WTC11 (cell line): ENCODE measurements at places on chromosomes 16 and 17. TPM values are rescaled to one million over a fixed set of nuclear protein-coding genes. Genes with fewer than 3 reads are reported as not detected.
A peak's percentile ranks its signal among the peaks of the same experiment; 100 is the strongest.

DNA sequence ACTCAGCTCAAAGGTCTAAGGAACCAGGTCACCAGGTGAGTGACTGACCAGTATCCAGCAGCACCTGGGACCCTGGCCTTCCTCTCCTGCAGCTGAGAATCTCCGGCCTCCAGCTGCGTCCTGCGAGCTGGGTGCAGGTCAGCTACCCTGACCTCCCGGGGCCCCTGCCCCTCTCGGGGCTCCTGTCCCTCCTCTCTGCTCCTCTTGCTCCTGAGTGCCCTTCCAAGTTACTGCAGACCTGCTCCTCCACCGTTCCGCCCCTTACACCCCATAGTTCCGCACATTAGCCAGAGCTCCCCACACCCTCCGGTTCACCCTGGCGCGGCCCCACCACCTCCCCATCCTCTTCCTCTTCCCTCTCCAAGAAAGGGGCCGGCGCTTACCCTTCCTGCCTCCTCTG lies 10.6 kb downstream of the FOXJ1 start:
- peaks cover 22% of the 10 kb centered on the region for H3K27me3 ChIP-seq
- DNase-seq, result no peak

DNA sequence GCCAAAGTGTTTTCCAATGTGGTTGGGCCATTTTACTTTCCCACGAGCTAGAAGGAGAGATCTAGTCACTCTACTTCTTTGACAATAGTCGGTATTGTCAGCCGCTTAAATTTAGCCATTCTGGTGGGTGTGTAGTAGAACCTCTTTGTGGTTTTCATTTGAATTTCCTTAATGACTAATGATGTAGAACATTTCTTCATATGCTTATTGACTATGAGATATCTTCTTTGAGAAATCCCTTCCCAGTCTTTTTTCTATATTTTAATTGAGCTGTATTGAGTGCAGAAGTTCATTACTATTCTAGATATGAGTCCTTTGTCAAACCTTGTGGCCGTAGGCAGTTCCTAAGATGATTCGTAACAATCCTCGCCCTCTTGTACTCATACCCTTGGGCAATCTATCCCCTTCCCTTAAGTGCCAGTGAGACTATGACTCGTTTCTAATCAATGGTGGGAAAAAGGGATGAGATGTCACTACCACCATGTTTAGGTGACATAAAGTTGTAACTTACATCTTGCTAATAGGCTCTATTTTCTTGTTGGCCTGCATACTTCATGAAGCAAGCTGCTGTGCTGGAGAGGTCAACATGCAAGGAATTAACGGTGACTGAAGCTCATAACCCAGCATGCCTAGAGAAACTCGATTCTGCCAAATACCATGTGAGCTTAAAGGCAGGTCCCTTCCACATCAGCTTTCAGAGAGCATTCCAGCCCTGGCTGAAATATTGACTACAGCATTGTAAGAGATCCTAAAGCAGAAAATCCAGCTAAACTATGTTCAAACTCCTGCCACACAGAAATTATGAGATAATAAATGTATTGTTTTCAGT lies 817.9 kb upstream of the SOX9 start:
- DNase-seq, result no peak
- H3K4me3 ChIP-seq, result no peak overlapping the region
- H3K36me3 ChIP-seq, result peaks cover 20% of the 10 kb centered on the region

DNA sequence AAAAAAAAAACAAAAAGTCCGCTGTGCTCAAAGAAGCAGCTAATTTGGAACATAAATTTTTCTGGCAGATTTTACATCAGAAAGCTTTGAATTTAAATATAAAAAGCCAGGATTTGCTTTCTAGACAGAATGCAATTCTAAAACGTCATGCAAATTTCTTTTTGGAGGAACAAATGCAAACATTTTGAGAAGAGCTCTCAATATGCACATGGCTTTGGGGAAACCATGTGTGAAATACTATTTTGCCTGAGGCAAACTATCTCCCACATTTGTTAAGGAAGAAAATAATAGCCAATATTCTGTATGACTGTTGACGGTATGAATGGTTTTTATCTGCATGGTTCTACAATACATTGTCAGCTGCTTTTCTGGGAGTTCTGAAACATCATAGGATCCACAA lies 320.0 kb upstream of the PSMD7 start:
- no peak for DNase-seq
- H3K4me3 ChIP-seq, result no peak overlapping the region
- peaks cover 19% of the 10 kb centered on the region for H3K4me1 ChIP-seq
- peaks cover 12% of the 10 kb centered on the region; the same call in 1 of the 2 replicates for H3K36me3 ChIP-seq
- peaks cover 3% of the 10 kb centered on the region; the same call in 1 of the 2 replicates for H3K27me3 ChIP-seq

DNA sequence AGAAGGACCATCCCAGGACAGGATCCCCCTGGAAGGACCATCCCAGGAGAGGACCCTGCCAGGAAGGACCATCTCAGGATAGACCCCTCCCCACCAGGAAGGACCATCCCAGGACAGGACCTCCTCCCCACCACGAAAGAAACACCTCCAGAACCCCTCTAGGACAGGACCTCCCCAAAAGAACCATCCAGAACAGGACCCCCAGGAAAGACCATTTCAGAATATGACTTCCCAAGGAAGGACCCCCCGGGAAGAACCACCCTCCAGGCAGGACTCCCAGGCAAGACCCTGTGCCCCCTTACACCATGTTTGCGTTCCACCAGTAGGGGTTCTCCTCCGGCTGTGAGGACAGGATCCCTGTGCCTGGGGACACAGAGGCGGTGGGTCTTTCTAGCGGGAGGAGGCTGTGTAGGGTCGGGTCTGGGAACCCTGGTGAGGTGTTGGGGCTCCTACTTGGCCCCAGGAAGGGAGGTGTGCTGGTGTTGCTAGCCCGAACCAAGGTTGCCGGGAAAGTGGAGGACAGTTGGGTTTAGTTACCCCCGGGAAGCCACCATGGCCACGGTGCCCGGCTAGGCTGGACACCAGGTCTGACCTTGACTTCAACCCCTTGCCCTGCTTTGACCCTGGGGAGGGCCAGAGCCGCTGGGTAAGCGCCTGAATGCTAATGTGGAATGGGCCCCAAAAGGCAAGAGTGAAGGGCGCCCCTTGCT lies 2.2 kb downstream of the NOTUM start:
- peak overlapping the region; percentile 51 for H3K4me3 ChIP-seq
- no peak for DNase-seq
- H3K36me3 ChIP-seq, result no peaks in the 10 kb centered on the region
- H3K4me1 ChIP-seq, result 0 out of 2 replicates have a peak, but pooled peaks cover 4% of the 10 kb centered on the region
- peaks cover 60% of the 10 kb centered on the region for H3K27me3 ChIP-seq

- H3K4me3 ChIP-seq, result no peak overlapping the region
- no peaks in the 10 kb centered on the region for H3K27me3 ChIP-seq
- DNase-seq, result no peak
- peak overlapping the region; percentile 50; the same call in 1 of the 2 replicates for H3K27ac ChIP-seq
Observed at GRCh38 chr17:80708480-80708879, 163.8 kb downstream of the RPTOR start.

DNA sequence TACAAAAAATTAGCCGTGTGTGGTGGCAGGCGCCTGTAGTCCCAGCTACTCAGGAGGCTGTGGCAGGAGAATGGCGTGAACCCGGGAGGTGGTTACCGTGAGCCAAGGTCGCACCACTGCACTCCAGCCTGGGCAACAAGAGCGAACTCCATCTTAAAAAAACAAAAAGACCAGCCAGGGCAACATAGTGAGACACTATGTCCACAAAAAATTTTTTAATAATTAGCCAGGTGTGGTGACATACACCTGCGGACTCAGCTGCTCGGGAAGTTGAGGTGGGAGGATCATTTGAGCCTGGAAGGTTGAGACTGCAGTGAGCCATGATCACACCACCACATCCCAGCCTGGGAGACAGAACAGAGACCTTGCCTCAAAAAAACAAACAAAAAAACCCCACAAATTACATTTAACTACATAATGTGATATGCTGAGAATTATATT lies 29.1 kb downstream of the FANCA start:
- H3K27me3 ChIP-seq, result no peaks in the 10 kb centered on the region
- no peak overlapping the region for H3K4me3 ChIP-seq
- H3K27ac ChIP-seq, result no peak overlapping the region
- no peak for DNase-seq

DNA sequence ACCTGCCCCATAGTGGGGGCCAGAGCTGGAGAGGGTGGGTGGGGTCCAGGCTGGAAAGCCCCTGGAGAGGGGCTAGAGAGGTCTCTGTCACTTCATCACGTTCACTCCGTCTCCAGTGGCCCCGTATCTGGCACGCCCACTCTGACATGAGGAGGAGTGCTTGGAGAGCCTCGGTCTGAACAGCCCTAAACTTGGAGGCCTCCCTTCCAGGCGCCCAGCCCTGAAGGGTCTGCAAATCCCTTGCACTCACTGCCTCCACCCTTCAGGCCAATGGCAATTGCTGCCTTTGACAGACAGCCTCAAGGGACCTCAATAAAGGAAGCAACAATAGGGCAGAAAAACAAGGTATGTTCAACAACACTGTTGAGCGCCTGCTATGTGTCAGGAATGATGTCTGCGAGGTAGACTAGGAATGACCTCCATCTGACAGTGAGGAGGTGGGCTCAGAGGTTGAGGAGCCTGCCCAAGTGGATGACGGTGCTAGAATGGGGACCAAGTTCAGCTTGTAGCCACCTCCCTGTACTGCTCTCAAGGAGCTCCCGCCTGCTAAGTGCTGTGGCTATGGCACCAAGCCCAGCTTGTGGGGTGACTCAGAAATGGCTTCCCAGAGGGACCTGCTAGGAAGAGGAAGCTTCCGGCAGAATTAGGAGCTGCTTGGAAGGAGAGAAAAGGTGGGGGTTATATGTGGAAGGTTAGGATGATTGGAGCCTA lies 2.9 kb upstream of the EPX start:
- H3K4me1 ChIP-seq, result peaks cover 9% of the 10 kb centered on the region
- no peak for DNase-seq
- H3K4me3 ChIP-seq, result no peak overlapping the region
- no peak overlapping the region for H3K27ac ChIP-seq

DNA sequence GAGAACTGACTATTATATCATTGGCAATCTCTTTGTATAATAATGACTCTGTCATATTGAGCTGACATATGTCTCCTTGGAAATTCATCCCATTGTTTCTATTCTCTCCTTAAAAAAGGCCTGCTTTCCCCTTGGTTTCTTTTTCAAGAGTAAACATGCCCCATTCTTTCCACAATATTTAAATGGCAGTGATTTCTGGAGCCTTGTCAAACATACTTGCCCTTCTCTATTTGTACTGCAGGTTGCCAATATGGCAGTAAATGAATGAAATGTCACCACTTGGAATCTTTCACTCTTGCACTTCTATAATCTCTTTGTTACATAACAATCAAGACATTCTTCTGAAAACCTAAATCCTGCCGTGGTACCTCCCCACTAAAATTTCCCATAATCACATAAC lies 1265.1 kb upstream of the CDH8 start:
- no peaks in the 10 kb centered on the region for H3K36me3 ChIP-seq
- H3K4me3 ChIP-seq, result no peak overlapping the region
- no peak for DNase-seq
- no peaks in the 10 kb centered on the region for H3K27me3 ChIP-seq

DNA sequence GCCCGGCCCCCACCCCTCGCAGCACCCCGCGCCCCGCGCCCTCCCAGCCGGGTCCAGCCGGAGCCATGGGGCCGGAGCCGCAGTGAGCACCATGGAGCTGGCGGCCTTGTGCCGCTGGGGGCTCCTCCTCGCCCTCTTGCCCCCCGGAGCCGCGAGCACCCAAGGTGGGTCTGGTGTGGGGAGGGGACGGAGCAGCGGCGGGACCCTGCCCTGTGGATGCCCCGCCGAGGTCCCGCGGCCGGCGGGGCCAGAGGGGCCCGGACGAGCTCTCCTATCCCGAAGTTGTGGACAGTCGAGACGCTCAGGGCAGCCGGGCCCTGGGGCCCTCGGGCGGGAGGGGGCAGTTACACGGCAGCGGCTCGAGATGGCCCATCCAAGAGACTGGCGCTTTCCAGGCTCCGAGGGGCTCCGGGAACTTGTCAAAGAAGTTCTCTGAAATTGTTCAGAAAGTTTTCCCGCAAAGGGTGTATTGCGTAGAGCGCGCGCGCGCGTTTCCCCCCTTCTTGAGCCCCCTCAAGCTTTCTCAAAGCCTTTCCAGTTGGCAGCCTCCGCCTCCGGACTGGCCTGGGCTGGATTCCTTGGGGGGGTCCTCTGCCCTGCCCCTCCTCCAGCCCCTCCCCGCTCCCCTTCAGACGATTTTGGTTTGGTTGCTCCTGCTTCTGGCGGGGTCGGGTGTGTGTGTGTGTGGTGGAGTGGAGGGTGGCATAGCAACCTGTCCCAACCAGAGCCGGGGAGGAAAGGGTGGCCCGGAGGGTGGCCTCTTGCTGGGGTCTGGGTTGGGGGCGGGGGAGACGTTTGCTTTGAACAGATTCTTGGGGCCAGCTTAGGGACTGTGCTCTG lies 504 bp downstream of the ERBB2 start:
- H3K4me3 ChIP-seq, result peak overlapping the region; percentile 95
- peak; percentile 53 for DNase-seq
- H3K36me3 ChIP-seq, result peaks cover 3% of the 10 kb centered on the region; the same call in 1 of the 2 replicates
- no peak overlapping the region for H3K27ac ChIP-seq
- H3K4me1 ChIP-seq, result peaks cover 73% of the 10 kb centered on the region

GRCh38 chr17:81132770-81133723 lies 32.3 kb upstream of the PVALEF start:
- H3K27ac ChIP-seq, result no peak overlapping the region
- no peaks in the 10 kb centered on the region for H3K27me3 ChIP-seq
- H3K4me1 ChIP-seq, result no peaks in the 10 kb centered on the region

GRCh38 chr16:71359431-71359830 lies 908 bp downstream of the CALB2 start:
- H3K4me1 ChIP-seq, result peaks cover 11% of the 10 kb centered on the region
- H3K27ac ChIP-seq, result no peak overlapping the region
- DNase-seq, result no peak
- H3K27me3 ChIP-seq, result peaks cover 34% of the 10 kb centered on the region
- H3K36me3 ChIP-seq, result no peaks in the 10 kb centered on the region

DNA sequence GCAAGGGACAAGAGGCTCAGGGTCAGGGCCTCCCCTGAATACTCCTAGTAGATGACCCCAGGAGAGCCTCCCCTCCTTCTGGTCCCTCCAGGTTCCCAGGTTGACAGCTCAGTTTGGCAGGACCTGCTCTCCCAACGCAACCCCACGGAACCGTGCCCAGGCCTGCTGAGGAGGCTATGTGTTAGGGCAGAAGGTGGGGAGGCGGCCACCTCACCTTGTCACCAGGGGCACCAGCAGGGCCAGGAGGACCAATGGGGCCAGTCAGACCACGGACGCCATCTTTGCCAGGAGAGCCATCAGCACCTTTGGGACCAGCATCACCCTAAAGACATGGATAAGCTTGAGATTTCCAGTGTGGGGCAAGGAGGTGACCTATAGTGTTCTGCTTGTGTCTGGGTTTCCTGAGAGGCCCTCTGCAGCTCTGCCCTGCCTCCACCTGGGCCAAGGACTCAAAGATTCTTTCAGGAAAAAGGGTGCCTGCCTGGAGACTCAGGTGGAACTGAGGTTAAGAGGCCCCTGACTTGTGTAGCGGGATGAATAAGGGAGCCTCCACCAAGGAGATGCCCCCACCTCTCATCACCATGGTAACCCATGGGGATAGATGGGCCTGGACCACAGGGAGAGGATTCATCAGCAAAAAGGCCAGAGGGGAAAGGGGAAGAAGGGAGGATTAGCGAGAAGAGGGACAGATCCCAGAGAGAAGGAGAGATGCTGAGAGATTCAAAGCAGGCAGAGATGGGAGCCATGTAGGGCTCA lies 10.7 kb downstream of the COL1A1 start:
- no peaks in the 10 kb centered on the region for H3K27me3 ChIP-seq
- H3K4me3 ChIP-seq, result no peak overlapping the region
- no peak overlapping the region for H3K27ac ChIP-seq
- no peaks in the 10 kb centered on the region for H3K4me1 ChIP-seq
- DNase-seq, result no peak

CTF1 gene
- total RNA-seq, result 1.4 to 1.9 TPM (median 1.6 TPM) in 3 replicates

CASKIN2 gene
- 31.3 to 32.2 TPM (median 31.9 TPM) in 3 replicates for total RNA-seq

C16orf92 gene
- not detected in 3 replicates for total RNA-seq

KRT33A gene
- total RNA-seq, result not detected in 3 replicates

SPSB3 gene
- 27.2 to 32.8 TPM (median 28.4 TPM) in 3 replicates for total RNA-seq

TNFSF13 gene
- total RNA-seq, result 2.2 to 3.2 TPM (median 2.9 TPM) in 3 replicates
